ENCODE measurements at places on chromosomes 4 and X. TPM values are rescaled to one million over a fixed set of nuclear protein-coding genes. Genes with fewer than 3 reads are reported as not detected.

Gene PCDH18
- total RNA-seq = 143 TPM

Gene CYSLTR1
- 5.2 TPM for total RNA-seq

Gene TMEM150C
- total RNA-seq = 24.6 TPM

Gene MFAP3L
- 16.7 TPM for total RNA-seq

Gene PABPC5
- 8.4 TPM for total RNA-seq

Gene SUPT20HL2
- not detected for total RNA-seq

Gene MAMLD1
- 5.6 TPM for total RNA-seq

Gene TRIM60
- not detected for total RNA-seq

Gene DDX60
- total RNA-seq = 14.8 TPM

Gene KLB
- total RNA-seq = 0.11 TPM

Gene CC2D2A
- 82.1 TPM for total RNA-seq

Gene PTTG2
- 1.5 TPM for total RNA-seq

Gene MND1
- total RNA-seq = 4.0 TPM

Measured in camera-type eye (tissue), 1 donor.